ENCODE measurements at places on chromosomes 3 and 15.

GRCh38 chr3:53069422-53070068 is 23.7 kb upstream of the SFMBT1 start:
- no peak for DNase-seq

- DNase-seq = no peak
These were observed 952.6 kb downstream of the AGBL1 start for GRCh38 chr15:87032295-87032694.

DNA sequence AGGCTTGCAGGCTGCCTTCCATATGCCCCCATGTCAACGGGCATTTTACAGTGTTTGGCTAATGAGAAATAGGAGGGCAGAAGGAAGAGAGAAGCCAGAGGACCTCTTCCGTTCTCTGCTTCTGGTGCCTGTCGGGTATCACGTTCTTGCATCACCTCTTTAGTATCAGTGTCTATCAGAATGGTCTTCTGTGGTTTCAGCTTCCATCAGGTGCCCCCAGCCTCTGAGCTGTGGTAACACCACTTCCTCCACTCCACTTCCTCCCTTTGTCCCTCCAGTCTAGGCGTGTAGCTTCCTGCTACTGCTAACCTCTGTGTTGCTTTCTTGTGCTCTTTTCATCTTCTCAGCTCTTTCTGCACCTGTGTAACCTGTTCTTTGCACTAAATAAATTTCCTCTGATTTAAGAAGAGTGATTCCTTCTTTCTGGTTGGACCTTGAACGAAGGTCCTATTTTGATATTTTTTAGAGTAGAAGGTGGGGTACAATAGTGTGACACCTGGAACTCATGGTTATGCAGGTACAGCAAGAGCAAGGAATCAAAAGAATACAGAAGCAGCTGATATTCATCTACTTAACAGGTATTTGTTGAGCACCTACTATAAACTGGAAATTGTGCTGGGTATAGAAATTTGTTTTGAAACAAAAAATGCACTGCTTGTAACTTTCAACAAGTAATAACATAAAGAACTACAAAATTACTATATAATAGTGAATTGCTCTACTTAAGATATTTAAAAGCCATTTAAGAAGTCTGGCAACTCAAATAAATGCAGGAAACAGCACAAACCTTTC is 27.4 kb upstream of the FOXB1 start:
- peak; percentile 38 for DNase-seq

GRCh38 chr3:177694951-177695350 is 497.7 kb upstream of the TBL1XR1 start:
- no peak for DNase-seq

GRCh38 chr15:99426431-99427105 is 139.2 kb upstream of the MEF2A start:
- no peak for DNase-seq

GRCh38 chr3:24343084-24343783 is 151.4 kb downstream of the THRB start:
- no peak for DNase-seq

DNA sequence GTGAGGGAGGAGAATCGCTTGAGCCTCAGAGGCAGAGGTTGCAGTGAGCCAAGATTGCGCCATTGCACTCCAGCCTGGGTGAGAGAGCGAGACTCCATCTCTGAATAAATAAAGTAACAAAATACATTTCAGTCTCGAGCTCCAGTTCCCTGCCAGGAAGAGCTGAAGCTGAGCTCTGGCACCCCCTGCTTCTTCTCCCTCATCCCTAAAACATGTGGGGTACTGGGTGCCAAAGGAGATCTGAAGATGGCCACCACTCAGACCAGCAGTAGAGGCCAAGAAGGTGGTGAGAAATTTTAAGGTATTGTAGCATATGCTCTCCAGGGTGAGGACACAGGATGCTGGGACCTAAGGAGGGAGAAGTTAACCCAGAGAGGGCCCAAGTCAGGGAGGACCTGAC is 75.0 kb upstream of the CGNL1 start:
- no peak for DNase-seq

- no peak for DNase-seq
These were observed 34.6 kb upstream of the FGD5 start for GRCh38 chr3:14784087-14784681.

DNA sequence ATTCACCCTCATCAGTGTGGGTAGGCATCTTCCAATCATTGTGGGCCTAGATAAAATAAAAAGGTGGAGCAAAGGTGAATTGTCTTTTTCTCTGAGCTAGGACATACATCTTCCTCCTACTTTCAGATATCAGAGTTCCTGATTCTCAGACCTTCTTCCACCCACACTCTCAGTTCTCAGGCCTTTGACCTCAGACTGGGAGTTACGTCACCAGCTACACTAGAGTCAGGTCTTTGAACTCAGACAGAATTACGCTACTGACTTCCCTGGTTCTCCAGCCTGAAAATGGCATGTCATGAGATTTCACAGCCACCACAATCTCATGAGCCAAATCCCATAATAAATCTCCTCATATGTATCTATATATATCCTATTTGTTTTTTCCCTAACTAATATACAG is 39.0 kb downstream of the STRIT1 start:
- no peak for DNase-seq

- no peak for DNase-seq
These were observed 201.2 kb downstream of the OPA1 start for GRCh38 chr3:193794002-193794881.

GRCh38 chr3:120791010-120791409 is 48.5 kb downstream of the GTF2E1 start:
- no peak for DNase-seq

- DNase-seq = no peak
These were observed 97.0 kb downstream of the SAMMSON start for GRCh38 chr3:70096376-70097066.

GRCh38 chr3:193978030-193978429 is 157.9 kb upstream of the HES1 start:
- DNase-seq = no peak

DNA sequence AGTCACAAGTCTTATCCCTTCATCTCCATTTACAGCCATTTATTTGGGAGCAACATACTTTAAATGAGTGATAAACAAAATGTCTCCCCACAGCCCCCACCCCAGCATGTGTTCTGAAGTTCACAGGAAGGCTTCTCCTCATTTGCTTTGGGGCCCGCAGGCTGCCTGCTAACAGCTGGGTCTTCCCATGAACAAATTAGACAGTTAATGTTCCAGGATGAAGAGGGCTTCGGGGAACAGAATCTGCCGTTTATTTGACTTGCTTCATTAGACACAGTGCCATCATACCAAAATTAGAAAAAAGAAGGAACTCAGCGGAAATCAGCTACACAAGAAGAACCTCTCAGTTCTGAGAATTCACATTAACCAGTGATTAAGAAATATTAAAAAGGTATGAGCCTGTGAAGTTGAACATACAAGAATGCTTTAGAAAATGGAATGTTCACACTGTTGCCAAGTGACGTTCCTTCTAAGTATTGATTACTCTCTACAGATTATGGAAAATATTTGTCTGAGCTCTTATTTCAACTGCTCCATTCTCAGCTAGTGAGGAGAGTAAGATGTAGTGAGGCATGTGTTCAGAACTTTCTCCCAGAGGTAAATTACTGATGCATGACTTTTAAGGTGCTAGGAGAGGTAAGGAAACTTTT is 107.5 kb upstream of the THBS1 start:
- no peak for DNase-seq

- no peak for DNase-seq
These were observed 34.8 kb upstream of the WNT5A start for GRCh38 chr3:55521738-55522421.

DNA sequence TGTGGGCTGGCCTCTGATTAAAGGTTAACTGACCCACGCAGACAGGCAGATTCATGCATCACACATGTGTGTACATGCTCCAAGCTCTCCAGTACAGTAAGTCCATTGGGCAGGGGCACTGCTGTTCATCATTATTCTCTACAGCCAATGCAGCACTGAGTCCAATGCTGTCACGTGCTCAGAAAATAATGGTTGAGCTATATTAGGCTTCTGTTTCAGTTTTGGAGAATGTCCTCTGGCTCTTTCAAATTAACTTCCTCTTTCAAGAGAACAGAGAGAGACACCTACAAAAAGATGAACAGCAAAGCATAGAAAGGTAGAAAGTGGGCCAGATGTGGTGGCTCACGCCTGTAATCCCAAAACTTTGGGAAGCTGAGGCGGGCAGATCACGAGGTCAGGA is 202.6 kb downstream of the MEX3B start:
- no peak for DNase-seq

GRCh38 chr3:159458010-159458409 is 530.6 kb upstream of the IL12A start:
- DNase-seq = no peak

DNA sequence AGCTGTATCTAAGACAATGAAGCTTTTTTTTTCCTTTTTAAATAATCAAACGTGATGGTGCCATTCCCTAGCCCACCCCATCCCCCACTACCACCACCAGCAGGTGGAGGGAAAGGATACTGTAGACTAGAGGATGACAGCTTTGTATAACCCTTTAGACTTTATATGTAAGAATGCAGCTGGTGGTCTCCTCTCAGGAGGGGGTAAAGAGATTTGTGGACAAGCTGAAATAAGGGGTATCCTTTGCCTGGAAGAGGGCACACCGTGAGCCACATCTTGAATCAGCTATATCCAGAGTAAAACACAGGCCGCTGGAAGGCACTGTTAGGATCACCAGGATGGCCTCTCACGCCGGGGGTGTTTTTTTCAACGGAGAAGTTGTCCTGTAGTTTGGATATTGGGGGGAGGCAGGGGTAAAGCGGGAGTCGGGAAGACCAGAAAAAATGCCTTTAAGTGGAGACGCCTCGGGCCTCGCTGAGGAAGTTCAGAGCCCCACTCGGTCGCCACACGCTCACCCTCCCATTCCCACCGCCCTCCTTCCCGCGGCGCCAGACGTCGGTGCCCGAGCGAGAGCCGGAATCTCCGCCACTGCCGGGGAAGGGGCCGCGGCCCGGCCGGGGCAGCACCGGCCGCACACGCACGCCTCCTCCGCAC is 986 bp downstream of the KPNA4 start:
- no peak for DNase-seq

DNA sequence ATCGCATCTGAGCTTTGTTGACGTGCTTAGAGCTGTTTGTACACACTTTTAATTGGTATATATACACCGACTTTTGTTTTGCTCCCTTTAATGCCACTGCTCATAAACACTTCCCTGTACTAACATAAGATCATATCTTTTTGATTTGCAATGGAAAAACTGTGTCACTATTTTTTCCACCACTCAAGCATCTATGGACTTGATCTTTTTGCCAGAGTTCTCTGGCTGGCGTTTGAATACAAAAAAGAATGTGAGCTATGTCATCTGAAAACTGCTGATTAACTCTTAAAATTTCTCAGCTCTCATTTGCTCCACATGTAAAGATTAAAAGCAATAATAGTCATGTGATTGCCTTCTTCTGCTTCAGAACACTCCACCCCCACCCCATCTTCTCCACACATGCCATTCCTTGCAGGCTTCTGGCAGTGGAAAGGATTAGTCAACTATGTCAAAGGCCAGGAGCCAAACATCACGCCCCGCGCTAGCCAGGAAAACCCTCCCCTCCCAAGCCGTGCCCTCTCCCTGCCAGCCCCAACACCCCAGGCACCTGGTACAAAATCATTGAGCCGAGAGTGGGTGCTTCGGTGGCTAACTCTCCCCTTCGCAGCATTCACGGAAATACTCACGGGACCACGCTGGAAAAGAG is 123.4 kb upstream of the MEF2A start:
- peak; percentile 1 for DNase-seq

DNA sequence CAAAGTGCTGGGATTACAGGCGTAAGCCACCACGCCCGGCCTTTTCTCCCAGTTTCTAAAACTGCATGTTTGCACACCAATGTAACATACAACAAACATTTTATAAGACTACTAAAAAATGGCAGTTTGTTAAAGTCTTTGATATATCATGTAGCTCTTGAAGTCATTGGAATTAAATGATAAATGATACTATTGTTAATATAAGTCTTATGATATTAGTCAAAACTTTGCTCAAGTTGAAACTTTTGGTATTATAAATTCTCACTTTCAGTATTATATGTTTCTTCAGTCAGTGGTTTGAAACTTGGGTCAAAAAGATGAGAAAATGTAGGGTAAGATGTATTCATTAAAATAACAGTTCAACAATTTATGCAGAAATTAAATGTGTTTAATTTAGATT is 117.6 kb upstream of the TBL1XR1 start:
- no peak for DNase-seq

DNA sequence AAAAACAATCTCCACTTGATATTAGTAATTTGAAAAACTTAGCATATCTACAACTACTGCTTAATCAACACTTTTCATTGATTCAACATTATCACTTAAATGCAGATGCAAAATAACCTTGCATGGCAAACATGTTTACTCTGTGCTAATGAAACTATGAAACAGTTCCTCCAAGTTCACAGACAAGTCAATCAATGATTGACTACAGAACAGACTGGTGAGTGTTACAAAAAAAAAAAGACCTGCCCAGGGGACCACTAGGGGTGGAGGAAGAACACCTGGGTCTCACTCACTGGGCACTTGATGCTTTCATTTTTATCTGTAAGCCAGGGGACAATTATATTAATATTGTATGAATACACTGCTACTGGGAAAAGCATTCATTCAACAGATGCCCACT is 4.3 kb upstream of the NR2C2 start:
- DNase-seq = no peak

- DNase-seq = no peak
These were observed 45.0 kb upstream of the AKAP13 start for GRCh38 chr15:85335193-85335942.

DNA sequence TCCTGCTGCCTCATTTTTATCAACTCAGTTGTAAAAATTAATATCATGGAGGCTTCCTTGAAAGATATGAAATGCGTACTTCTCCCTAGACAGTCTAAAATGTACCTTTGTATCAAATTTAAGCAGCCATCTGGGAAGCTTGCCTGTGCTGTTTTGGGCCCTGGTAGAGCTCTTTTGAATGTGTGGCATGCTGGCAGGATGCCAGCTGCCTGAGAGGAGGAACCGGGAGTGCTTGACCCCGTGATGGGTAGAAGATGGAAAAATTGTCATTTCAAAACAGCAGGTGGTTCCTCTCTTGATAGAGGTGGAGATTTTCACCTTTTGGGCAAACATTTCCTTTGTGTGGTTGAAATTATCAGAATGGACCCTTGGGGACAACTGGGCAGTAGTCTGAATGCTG is 245.3 kb downstream of the RPLP1 start:
- no peak for DNase-seq

- no peak for DNase-seq
These were observed 76.1 kb downstream of the ADAMTS17 start for GRCh38 chr15:100265641-100266035.

- no peak for DNase-seq
These were observed 781.8 kb downstream of the ROBO1 start for GRCh38 chr3:78985981-78986380.
